IPS DF 6.9 (cell line): ENCODE measurements at places on chromosomes 1 and 21.

GRCh38 chr1:3004285-3005205 is 16.7 kb upstream of the ACTRT2 start:
- DNase-seq = no peak

- DNase-seq = no peak
Measured at GRCh38 chr1:155982106-155982505, 3.8 kb upstream of the ARHGEF2 start.

GRCh38 chr1:30818568-30819243 is 61.1 kb upstream of the LAPTM5 start:
- DNase-seq = no peak

- no peak for DNase-seq
Measured at GRCh38 chr1:208834381-208835096, 590.4 kb upstream of the PLXNA2 start.

DNA sequence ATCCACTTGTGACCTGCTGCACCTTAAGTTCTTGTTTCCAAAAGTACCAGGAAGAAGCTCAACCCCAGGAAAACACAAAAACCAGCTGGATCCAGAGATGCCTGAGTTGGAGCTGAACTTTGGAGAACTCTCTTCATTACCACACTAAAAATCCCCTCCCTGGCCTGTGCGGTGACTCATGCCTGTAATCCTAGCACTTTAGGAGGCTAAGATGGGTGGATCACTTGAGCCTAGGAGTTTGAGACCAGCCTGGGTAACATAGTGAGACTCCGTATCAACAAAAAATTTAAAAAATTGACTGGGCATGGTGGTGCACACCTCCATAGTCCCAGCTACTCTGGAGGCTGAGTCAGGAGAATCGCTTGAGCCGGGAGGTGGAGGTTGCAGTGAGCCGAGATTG is 6.2 kb downstream of the MAP1LC3C start:
- DNase-seq = no peak

DNA sequence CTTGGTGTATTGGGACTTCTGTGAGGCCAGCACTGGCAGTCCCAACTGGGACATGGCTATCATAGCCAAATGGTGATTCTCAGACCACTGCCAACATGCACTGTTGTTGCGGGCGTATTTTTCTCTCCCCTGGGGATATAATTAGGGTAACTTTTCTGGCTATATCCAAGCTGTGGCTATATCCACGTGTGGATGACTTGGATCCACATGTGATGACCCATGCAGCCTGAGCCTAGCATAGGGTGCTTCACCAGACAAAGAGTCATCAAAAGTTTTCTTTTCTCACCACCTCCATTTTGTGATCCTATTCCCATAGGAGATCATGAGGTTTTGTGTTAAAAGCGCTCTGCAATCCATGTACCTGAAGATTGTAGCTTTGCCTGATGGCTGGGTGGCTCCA is 51.2 kb upstream of the CSF3R start:
- no peak for DNase-seq

GRCh38 chr21:36454093-36454531 is 25.8 kb downstream of the CLDN14 start:
- no peak for DNase-seq

GRCh38 chr1:100719490-100719889 is at the start of gene VCAM1:
Gene VCAM1 (plus strand): TSS chr1:100719742. CDS start chr1:100719861, 119 bp downstream.
- DNase-seq = peak; percentile 2

GRCh38 chr1:89669441-89669840 is 36.5 kb downstream of the LRRC8C start:
- no peak for DNase-seq

- no peak for DNase-seq
Measured at GRCh38 chr1:8325771-8326170, 7.9 kb downstream of the SLC45A1 start.

DNA sequence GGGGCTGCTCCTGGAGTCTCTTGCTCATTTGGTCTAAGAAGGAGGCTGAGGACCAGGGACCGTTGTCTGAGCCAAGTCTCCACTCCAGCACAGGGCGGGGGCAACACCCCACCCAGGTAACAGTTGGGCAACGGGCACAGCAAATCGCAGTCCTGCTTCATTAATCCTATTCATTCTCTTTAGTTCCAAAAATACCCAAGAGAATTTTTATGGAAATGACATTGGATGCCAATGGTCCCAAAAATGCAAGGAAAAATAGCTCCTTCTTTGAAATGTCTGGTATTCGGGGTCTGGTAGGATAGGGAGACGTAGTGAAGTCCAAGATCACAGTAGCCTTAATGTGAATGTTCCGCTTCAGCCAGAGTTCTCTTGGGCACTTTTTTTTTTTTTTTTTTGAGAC is 74.0 kb downstream of the ATP5PO start:
- DNase-seq = no peak

GRCh38 chr1:246195296-246195695 is 311.8 kb downstream of the SMYD3 start:
- DNase-seq = no peak

- no peak for DNase-seq
Measured at GRCh38 chr21:38645282-38645681, 147.0 kb upstream of the ERG start.

- DNase-seq = no peak
Measured at GRCh38 chr21:31888936-31889371, 16.1 kb downstream of the HUNK start.

DNA sequence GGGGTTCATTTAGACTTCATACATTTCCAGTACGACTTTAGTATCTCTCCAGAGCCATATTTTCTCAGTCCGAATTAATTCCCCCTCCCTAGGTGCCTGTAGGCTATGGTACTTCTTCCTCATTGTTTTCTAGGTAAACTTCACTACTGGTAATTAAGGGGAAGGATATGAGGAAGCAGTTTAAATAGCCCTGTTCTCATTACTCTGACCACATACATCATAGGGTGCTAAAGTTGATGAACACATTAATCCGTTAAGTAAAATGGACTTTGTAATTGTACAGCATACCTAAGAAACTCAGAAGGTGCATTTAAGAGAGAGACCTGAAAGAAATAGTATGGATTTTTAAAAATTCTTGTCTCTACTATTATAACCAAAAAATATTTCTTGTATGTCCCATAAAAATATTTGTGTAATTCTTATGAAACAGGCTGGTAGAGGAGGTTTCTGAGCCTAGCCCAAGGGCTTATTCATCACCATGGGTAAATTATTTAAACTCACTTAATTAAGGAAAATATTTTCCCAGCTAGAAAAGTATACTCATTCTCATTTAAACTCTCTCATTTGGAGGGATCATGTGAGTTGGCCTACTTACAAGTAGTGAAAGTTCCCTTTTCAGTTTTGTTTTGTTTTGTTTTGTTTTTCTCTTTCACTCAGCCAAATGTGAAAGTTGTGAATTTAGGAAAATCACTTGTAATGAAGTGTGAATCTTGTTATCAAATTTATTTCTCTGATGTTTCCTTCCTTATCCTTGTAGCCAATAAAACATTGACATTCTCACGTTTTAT is 2.0 kb downstream of the PRMT6 start:
- DNase-seq = no peak

- DNase-seq = no peak
Measured at GRCh38 chr1:1942753-1943656, 23.9 kb upstream of the TMEM52 start.

DNA sequence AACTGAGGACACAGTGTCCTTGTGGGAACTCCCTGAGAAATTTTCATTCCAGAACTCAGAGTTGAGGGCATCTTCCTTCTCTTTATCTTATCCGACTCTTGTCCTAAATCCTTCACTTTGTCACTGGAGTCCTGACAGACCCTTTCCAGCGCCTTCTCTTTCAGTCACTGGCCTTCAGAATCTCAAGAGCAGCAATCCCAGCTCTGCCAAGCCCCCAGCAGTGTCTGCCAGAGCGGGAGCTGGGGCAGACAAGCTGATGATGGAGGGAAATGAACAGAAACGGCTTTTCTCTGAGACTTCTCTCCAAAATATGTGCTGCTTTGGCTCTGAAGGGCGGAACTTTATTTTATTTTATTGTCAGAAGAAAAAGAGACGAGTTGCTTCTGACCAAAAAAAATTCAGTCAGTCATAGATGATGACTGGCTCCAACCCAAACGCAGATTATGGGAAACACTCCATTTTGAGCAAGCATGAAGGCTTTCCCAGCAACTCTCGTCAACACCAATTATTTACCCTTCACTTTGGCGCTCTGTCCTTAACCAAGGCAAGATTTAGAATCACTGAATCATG is 32.2 kb downstream of the MIS18A start:
- no peak for DNase-seq

DNA sequence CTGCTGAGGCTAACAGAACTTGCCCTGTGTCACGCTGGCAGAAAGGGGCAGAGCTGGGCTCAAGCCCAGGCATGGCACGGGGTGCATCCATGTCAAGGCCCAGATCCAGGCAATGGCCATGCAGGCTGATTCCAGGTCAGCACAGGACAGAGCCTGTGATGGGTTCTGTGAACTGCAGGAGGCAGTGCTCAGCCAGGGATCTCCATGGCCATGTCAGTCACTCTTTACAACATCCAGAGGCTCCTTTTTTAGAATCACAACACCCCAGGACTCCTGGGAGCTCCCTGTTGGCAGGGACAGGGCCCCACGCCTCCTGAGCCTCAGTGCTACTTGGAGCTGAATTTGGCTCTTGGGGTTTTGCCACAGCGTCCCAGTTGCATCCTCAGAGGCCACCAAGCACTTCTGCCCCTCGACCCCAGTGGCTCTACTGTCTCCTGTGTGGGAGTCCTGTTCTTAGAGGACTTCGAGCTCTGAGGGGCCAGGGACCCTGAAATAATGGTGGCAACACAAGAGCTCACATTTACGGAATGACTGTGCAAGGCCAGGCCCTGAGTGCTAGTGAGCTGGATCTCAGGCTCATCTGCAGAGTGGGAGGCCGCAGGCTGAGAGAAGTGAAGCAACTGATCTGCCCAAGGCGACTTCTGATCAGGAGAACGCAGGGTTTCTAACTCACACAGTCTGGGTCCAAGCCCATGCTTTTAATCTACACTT is 211.5 kb downstream of the TRABD2B start:
- peak; percentile 13 for DNase-seq

- no peak for DNase-seq
Measured at GRCh38 chr1:39818482-39818881, 29.8 kb upstream of the BMP8B start.

DNA sequence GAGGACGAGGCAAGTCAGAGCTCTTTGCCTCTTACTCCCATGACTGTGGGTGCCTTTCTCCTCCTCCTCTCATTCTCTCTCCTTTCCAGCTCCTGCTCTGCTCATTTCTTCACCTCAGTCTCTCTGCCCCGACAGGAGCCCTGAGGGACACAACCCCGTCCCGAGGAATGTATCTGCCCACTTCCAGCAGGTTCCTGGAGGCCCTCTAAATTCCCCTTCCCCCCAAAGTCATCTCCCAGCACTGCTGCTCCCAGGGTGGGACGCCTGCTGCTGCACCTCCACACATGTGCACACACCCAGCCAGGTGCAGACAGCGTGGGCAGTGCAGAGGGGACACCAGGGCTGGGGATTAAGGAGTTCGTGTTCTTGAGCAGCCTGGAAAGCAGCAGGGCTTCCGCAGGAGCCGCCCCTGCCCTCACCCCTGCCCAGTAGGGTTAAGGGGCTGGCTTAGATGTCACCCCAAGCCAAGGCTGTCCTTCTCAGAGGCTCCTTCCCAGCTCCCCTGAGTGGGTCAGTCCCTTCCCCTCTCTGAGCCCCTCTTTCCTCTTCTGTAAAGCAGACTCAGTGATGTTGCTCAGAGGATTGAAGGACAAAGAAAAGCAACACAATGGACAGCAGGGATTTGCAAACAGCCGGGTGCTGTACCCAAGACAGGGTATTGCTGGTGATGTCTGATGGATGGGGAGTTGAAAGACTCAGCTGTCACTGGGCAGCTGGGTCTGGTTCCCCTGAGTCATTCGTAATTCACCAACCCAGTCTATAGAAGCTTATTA is 346.0 kb downstream of the MATN1 start:
- DNase-seq = no peak

- DNase-seq = no peak
Measured at GRCh38 chr21:34701726-34702125, 32.9 kb downstream of the CLIC6 start.

DNA sequence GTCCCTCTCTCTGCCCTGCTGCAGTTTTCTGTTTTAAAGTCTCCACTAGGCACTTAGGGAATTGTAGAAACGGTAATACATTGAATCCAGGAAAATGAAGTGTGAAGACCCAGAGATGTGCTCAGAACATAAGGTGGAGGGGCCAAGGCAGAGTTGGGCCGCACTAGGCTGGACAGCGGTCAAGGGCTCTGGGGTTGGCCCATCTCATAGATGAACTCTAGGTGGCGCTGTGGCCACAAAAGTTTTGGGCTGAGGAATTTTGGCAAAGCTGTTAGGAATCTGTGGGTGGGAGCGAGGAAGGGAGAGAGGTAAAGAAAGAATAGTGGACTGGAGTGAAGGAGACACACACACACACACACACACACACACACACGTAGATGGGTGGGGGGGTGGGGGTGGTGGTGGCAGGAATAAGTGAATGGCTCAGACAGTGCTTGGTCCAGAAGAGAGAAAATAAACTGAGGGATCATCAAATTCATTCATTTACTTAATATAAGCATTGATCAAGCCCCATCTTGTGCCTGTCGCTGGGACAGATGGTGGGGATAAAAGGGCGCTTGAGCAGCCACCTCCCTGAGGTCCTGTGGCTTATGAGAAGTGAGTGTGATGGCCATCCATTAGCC is 258.5 kb downstream of the TRABD2B start:
- DNase-seq = no peak

GRCh38 chr1:201213106-201213770 is 22.6 kb downstream of the IGFN1 start:
- DNase-seq = no peak
